ENCODE measurements at places on chromosomes 4 and X.
A peak's percentile ranks its signal among the peaks of the same experiment; 100 is the strongest.

GRCh38 chr4:155787113-155787710 lies 28.4 kb downstream of the GUCY1B1 start:
- DNase-seq: no peak

- DNase-seq: no peak
These were observed 74.0 kb downstream of the CC2D2A start for GRCh38 chr4:15543537-15544247.

- no peak for DNase-seq
These were observed 10.3 kb downstream of the DOK7 start for GRCh38 chr4:3473181-3473950.

- no peak for DNase-seq
These were observed 39.9 kb upstream of the SPIN2A start for GRCh38 chrX:57177070-57177469.

- no peak for DNase-seq
These were observed 111.4 kb downstream of the VSIG4 start for GRCh38 chrX:65928522-65928921.

- no peak for DNase-seq
These were observed 39.1 kb upstream of the CDKN2AIP start for GRCh38 chr4:183405303-183405702.

- DNase-seq: peak; percentile 57
These were observed 96.3 kb upstream of the MSX1 start for GRCh38 chr4:4762909-4763821.

GRCh38 chr4:6739920-6740319 lies 23.9 kb downstream of the BLOC1S4 start:
- DNase-seq: no peak

DNA sequence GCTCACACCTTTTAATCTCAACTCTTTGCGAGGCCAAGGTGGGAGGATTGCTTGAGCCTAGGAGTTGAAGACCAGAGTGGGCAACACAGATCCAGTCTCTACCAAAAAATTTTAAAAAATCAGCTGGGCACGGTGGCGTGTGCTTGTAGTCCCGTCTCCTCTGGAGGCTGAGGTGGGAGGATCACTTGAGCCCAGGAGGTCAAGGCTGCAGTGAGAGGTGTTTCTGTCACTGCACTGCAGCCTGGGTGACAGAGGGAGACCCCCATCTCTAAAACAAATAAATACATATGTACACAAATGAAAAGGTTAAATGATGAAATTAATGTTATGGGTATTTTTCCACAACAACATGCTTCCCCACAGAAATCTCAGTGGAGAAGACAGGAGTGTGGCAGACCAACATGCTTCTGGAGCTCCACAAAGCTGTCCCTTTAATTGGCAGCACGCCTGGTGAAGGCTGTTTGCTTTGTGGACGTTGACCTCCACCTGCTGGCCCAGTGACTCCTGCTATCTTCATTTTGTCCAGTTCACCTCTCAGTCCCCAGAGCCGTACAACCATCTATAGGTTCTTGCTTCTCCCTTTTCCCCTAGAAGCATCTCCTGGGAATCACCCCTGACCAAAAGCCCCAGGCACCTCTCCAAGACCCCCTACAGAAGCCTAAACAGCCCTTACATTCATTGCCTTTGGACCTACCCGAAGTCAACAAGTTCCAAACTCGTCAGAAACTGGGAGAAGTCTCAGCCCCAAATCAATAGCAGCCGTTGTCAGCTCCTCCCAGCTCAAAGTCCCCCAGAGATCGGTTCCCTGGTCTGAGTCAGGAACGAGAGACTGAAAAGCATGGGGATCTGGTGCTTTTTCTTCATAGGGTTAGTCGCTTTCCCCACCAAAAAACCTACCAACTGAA lies 36.4 kb upstream of the CD99 start:
- DNase-seq: no peak

DNA sequence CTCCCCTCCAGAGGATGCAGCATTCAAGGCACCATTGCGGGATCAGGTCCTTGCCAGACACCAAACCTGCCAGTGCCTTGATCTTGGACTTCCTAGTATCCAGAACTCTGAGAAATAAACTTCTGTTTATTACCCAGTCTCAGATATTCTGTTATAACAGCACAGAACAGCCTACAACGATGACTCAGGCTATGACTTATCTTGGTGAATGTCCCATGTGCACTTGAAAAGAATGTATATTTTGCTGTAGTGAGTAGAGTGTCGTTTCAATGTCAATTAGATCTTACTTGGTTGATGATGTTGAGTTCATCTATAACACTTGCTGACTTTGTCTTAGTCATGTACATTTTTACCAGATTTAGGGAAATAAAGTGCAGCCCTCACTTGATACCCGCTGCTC lies 34.5 kb upstream of the PGRMC1 start:
- DNase-seq: no peak
